NCI-H1436 treated with DMSO at 0.1 percent for 48 hours (cell line): ENCODE measurements at places on chromosomes 7 and 10.

DNA sequence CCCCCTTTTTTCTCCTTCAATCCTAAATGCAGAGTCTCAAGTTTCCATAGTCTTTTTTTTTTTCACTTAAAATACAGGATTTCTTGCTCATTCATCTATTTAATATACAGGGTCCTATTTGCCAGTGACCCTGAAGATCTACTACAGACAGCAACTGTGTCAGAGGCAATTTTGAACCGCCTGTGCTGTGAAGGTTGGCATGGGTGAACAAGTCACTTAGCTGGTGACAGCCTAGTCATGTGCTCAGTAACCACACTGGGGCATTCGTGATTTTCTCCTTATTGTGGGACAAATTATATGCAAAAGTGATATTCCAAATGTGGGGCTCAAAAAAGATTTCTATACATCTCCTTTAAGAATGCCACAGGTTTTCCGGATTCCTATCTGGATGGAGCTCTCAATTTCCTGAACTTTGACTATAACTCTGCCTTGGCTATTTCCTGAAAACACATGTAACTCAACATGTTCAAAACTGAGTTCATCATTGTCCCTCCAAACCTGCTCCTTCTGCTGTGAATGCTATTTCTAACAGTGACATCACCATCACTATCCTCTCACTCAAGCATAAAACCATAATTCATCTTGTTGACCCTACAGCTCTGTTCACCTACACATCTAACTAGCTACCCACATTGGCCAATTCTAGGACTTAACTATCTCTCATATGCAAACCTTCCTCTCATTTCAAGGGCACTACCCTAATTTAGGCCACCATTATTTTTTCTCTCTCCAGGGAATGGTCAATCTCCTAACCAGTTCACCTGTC, 36.7 kb downstream of the CDK6 start:
- no peak for DNase-seq

GRCh38 chr10:49050906-49051305, 64.4 kb downstream of the VSTM4 start:
- no peak for DNase-seq

GRCh38 chr7:99465421-99465768, 572 bp downstream of the ATP5MF start:
- no peak for DNase-seq

DNA sequence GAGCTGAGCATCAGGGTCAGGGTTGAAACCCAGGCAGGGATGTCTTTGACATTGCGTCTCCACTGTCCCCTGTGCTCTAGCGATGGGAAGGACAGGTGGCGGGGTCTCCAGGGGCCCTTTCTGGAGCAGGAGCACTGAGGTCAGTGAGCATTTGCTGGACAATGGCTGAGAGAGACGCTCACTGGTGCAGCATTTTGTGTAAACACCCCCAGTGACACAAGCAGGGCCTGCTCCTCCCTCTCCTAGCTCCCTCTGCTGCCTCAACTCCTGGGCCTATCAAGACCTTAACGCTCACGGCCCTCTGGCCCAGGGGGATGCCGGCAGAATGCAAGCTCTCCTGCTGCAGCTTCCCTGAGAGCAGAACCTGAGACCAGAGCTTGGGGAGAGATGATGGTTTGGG, 17.4 kb upstream of the INMT start:
- no peak for DNase-seq

- no peak for DNase-seq
Measured at GRCh38 chr7:88216276-88216675, 3.6 kb downstream of the SRI start.

GRCh38 chr7:111855161-111855841, 293.0 kb upstream of the IMMP2L start:
- DNase-seq, result no peak

DNA sequence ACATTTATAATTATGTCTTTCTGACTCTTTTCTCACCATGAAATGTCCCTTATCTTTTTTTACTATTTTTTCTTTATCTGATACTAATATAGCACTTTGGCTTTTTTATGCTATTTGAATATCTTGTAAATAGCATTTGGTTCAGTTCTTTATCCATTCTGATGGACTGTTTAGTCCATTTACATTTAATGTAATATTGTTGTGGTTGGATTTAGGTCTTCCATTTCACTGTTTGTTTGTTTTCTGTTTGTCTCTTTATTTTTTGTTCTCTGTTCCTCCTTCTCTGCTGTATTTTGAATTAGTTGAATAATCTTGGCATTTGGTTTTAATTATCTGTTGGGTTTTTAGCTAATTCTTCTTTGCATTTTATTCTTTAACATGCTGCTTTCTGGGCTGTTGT, 89.8 kb downstream of the ANKIB1 start:
- no peak for DNase-seq

DNA sequence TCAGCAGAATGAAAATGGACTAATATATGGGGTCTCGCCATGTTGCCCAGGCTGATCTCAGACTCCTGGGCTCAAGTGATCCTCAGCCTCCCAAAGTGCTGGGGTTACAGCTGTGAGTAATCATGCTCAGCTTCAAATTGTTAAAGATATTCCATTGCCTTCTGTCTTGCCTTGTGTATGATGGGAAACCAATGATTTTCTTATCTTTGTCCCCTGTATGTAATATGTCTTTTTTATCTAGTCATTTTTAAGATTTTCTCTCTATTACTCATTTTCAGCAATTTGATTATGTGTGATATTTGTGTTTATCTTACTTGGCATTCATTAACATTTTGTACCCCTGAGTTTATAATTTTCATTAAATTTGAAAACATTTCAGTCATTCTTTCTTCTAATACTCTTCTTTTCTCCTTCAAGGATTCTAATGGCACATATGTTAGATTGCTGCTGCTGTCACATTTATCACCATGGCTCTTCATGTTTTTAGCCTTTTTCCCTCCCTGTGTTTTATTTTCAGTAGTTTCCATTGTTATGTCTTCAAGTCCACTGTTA, 12.6 kb downstream of the LYZL1 start:
- DNase-seq, result no peak

- DNase-seq, result peak; percentile 2
Measured at GRCh38 chr7:153939177-153939576, 113.0 kb upstream of the DPP6 start.

DNA sequence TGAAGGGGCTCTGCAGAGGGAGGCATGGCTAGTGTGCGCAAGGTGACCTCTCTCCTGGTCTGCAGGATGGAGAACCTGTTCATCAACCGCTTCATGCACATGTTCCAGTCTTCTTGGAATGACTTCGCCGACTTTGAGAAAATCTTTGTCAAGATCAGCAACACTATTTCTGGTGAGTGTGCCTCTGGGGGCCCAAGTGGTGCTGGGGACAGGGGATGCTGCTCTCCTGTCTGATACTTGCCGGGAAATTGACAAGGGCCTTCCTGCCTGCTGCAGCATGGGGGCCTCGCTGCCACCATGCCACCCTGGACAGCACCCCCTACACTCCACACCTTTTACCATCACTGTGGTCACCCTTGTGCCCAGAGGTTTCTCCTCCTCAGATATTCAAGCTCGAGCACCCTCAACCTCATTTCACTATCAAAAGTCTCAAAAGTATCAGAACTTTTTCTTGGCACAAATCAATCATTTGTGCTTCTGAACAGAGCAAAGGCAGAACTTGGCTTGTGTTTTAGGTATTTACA, 50.0 kb downstream of the ALOX5 start:
- no peak for DNase-seq

DNA sequence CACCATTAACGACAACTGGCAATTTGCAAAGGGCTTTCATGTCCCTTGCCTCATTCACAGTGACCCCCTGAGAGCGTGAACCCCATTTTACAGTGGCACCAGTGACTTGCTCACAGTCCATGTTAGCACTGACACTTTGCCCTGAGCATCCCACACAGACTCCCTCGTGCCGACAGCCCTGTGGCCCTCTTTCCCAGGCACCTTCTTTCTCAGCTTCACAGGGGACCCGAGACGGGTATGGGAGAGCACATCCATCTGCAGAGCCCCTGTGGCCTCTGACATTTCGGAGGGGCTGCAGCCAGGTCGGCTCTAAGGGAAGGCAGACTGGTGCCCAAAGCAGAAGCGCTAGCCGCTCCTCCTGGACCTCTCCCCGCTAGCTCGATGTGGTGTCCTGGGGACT, 10.8 kb downstream of the LOXL4 start:
- no peak for DNase-seq

GRCh38 chr7:82975811-82976468, 186.7 kb downstream of the PCLO start:
- no peak for DNase-seq
